WTC11 (cell line): ENCODE measurements at places on chromosomes 2 and 18. TPM values are rescaled to one million over a fixed set of nuclear protein-coding genes. Genes with fewer than 3 reads are reported as not detected.
A peak's percentile ranks its signal among the peaks of the same experiment; 100 is the strongest.

DNA sequence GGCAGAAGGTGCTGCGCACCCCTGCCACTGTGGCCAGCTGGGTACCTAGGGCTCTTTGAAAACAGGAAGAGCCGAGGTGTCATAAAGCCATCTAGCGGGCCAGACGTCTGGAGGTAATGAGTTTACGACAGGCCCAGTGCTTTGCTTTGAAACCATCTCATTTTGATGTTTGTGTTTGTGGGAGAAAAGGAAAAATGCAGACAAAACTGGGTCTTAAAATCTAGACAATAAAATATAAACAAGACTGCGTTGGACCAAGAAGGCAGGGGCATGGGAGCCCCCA, 3.2 kb downstream of the HOXD9 start:
- no peak for DNase-seq

DNA sequence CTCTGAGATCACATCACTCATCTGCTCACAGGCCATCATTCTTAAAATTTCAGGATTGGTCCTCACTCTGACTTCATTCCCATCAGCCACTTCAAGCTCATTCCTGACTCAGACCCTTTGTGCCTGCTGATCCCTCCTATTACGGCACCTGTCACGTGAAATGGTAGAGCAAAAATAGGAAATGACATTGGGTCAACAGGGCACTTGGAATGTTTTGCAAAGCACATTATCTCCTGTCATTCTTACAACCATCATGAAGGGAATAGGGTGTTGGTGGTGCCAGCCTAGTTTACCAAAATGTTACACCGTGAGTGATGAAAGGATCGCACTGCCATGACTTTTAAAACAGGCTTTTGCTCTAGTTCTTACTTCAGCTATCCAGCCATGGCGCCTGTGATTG, 61.1 kb downstream of the EIF5B start:
- DNase-seq: no peak

- no peak for DNase-seq
Observed at GRCh38 chr2:196105951-196106350, 37.3 kb upstream of the DNAH7 start.

DNA sequence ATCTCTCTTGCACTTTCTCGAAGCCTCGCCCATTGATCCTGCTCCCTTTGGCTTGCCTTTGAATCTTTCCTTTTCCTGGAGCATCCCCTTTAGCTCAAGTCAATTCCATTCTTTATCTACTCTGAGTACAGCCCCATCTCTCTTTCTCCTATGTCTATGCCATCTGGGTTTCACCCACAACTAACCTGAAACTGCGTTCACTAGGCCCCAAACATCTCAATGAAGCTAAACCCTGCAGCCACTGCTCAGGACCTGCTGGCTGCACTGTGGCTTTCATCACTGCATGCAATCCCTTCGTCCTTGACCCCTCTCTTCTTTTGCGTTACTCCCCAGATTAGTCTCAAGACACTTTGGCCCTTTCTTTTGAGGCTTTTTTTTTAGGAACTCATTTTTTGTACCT, 81.6 kb upstream of the CYRIA start:
- DNase-seq: no peak

GRCh38 chr2:97763176-97763845, 49.9 kb downstream of the ZAP70 start:
- no peak for DNase-seq

DNA sequence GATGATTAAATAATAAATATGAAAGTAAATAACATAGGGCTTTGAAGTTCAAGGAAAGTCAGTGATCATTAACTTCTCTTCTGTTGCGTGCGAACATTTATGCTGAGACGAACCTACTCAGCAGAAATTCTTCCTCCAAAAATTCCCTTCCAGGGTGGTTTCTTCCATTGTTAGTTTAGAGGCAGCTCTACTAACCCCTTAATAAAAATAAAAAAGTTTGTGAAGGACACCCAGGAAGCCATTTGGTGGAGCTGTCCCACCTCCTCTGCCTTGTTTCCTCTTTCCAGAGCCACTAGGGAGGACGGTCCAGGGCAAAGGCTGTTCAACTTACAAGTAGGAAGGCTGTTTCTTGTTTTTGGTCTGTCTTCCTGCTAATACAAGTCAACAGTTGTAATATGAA, 2.1 kb upstream of the SMAD2 start:
- DNase-seq: no peak

DNA sequence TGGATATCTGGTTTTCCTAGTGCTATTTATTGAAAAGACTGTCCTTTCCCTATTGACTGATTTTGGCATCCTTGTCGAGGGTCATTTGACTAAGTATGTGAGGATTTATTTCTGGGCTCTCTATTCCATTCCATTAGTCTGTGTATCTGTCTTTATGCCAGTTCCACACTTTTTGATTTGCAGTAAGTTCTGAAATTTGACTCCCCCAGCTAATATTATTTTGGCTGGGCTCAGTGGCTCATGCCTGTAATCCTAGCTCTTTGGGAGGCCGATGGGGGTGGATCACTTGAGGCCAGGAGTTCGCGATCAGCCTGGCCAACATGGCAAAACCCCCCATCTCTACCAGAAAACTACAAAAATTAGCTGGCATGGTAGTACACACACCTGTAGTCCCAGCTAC, 46.8 kb upstream of the GAREM2 start:
- DNase-seq: no peak

DNA sequence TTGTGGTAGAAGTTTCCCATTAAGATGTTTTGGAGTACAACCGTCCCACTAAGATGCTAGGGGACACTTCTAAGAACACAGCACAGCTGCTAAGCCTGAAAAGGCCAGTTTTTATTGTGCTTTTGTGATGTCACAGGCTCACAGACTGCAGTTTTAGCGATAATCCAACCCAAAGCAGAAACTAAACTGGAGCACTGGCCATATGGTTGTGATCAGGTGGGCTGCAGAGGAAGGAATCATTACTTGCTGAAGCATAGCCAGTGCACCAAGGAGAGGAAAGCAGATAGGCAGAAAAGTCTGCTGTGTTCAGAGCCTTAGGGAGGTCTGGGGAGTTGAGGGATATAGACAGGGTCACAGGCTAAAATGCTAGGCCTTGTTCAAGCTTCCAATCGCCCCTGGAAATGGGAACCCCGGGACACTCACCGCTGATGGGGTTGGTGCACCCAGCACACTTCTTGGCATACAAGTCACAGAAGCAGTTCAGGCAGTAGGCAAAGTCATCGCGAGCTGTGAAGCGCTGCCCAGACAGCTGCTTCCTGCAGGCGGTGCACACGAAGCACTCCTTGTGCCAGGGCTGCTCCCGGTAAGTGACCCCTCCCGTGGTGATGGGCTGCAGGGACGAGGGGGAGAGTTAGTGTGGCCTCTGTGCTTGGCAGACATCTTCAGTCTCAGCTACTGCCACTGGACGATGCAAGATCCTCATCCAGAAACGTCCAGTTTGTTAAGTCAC, 25.7 kb downstream of the C2orf49 start:
- no peak for DNase-seq

DNA sequence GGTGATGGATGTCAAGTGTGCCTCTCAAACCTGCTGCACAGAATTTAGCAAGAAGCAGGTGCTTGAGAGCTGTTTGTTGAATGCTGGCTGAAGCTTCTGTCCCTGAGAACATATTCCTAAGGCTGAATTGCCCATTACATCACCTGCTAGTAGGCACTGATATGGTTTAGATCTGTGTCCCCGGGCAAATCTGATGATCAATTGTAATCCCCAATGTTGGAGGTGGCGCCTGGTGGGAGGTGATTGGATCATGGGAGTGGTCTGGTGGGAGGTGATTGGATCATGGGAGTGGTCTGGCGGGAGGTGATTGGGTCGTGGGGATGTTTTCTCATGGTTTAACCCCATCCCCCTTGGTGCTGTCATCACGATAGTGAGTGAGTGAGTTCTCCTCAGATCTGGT, 128.0 kb downstream of the HRH4 start:
- no peak for DNase-seq

- DNase-seq: no peak
Observed at GRCh38 chr18:80147037-80147417, 38.0 kb downstream of the ADNP2 start.

DNA sequence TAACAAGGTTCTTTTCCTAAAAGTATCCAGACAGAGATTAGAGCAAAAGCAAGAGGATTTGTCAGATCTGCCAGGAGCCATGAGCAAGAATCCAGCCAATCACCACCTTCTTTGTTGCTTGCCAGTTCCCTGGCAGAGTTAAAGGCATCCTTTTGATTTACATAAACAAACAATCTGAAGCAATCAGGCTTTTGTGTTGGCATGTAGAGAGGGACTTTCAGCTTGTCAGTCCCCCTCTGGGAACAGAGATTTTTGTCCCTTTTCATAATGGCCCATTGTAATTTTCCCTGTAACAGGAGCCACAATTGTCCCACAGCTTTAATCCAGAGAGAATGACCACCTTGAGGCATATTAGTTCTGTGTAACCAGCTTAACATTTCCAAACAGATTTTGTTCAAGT, at the start of gene ERMN:
ERMN (minus strand) TSS at position 39 of the 400 bp plus-strand sequence. CDS start 182 bp downstream, outside the sequence.
- DNase-seq: no peak

DNA sequence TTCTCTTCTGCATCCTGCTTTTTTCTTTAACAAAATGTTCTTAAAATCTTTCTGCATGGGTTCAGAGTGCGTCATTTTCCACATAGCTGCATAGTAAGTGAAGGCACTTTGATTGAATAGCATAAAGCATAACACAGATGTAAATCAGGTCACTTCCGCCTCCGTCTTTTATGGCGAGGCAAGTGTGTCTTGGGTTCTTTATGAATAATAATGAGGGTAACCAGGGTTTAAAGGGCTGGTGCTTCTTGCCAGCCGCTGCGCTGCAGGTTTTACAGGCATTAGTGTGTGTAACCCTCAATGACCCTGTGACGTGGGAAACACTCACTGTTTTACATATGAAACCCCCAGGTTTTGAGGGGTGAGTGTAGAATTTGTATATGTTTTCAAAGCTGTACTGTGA, 164.2 kb downstream of the MYT1L start:
- DNase-seq: no peak

- no peak for DNase-seq
Observed at GRCh38 chr18:76592096-76592495, 97.1 kb upstream of the ZNF516 start.

- no peak for DNase-seq
Observed at GRCh38 chr2:37776487-37776886, 105.0 kb upstream of the CDC42EP3 start.

DNA sequence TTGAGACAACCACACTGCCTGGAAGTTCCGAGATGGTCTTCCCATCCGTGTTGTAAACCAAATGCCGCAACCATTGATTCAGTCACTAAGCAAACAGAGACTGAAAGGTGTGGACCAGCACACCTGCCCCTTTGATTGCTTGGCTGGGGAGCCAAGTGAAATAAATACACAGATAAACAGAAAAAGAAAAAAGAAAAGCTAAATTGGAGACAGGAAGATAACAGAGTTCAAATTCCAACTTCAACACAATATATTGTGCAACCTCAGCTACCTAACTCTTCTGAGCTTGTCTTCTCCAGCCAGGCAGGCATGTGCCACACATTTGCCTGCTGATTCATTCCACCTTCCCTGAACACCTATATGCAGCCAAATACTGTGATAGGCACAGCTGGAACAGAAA, 110.9 kb downstream of the PID1 start:
- no peak for DNase-seq

GRCh38 chr2:43267381-43267780, 41.0 kb upstream of the ZFP36L2 start:
- no peak for DNase-seq

- no peak for DNase-seq
Observed at GRCh38 chr2:66897181-66897580, 462.3 kb downstream of the MEIS1 start.

- peak; percentile 83 for DNase-seq
Observed at GRCh38 chr2:29293830-29294438, 178.7 kb downstream of the CLIP4 start.

DNA sequence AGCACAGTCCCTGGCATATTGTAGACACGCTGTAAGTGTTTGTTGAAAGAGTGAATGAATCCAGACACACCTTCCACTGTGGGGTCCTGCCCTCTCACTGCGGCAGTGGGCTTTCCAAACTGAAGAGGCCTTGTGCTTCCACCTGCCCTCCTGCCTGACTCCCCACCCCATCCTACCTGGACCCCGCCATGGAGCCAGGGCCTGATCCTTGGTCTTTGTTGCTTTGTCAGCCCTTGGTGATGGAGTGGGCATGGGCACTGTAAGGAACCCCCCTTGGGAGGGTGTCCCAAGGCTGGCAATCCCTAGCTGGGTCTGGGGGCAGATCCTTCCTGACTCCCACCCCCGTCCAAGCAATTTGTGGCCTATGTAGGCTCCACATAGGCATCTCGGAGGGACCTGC, 33.1 kb downstream of the KLHL29 start:
- no peak for DNase-seq

- DNase-seq: peak; percentile 70
Observed at GRCh38 chr2:178306352-178307073, 112.2 kb downstream of the OSBPL6 start.

DNA sequence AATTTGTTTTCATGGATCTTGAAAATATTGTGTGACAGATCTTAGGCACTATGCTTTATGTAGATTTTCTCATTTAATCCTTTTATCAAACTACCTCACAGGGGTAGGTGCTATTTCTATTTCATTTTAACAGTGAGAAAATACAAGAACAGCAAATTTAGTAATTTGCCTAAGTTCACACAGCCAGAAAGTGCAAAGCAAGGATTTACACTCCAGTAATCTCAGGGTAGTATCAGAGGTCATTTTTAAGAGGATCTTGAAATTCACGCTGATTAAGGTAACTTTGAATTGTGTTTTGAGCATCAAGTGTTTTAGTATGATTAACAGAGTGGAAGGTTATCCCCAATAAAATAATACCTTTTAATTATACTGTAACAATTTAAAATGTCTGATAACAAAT, 10.1 kb upstream of the KCNJ3 start:
- no peak for DNase-seq

- DNase-seq: no peak
Observed at GRCh38 chr2:53829273-53829979, 30.3 kb downstream of the GPR75 start.

GRCh38 chr18:70961939-70962338, 673.1 kb downstream of the SOCS6 start:
- DNase-seq: no peak

- no peak for DNase-seq
Observed at GRCh38 chr2:159933040-159933726, 129.2 kb downstream of the PLA2R1 start.

- DNase-seq: no peak
Observed at GRCh38 chr2:212265777-212266176, 272.8 kb downstream of the ERBB4 start.

GRCh38 chr2:36322108-36322507, 33.5 kb upstream of the CRIM1 start:
- no peak for DNase-seq

GRCh38 chr2:224736227-224736626, 20.1 kb upstream of the CCDC195 start:
- DNase-seq: no peak

- no peak for DNase-seq
Observed at GRCh38 chr2:114926303-114926702, 483.9 kb downstream of the DPP10 start.

GRCh38 chr2:106734165-106734564, 151.8 kb downstream of the ST6GAL2 start:
- DNase-seq: no peak

The UPP2 gene
- total RNA-seq: not detected in 3 replicates

The SPEG gene
- total RNA-seq: 55.3 to 62.7 TPM (median 57.8 TPM) in 3 replicates

The LYPD6B gene
- total RNA-seq: 1.6 to 1.9 TPM (median 1.8 TPM) in 3 replicates

The FAM228A gene
- total RNA-seq: 0.09 to 0.25 TPM in 2 of 3 replicates, not detected in the other

The CBLN2 gene
- total RNA-seq: not detected in 3 replicates

The LCT gene
- 0.02 TPM in 1 of 3 replicates, not detected in the others for total RNA-seq

The C1QL2 gene
- 0.55 to 1.0 TPM (median 0.71 TPM) in 3 replicates for total RNA-seq

The LTBP1 gene
- total RNA-seq: 33.4 to 33.8 TPM (median 33.6 TPM) in 3 replicates

The BUB1 gene
- total RNA-seq: 115 to 118 TPM (median 116 TPM) in 3 replicates

The RNMT gene
- total RNA-seq: 45.4 to 59.8 TPM (median 58.2 TPM) in 3 replicates

The LBX2 gene
- total RNA-seq: 1.0 to 1.8 TPM (median 1.8 TPM) in 3 replicates

The TRIP12 gene
- total RNA-seq: 146 to 152 TPM (median 149 TPM) in 3 replicates

The PREB gene
- total RNA-seq: 56.7 to 69.2 TPM (median 56.7 TPM) in 3 replicates
